ENCODE measurements at places on chromosomes 2 and 18.

GRCh38 chr2:133641497-133641896 is 73.2 kb upstream of the NCKAP5 start:
- no peak for DNase-seq

DNA sequence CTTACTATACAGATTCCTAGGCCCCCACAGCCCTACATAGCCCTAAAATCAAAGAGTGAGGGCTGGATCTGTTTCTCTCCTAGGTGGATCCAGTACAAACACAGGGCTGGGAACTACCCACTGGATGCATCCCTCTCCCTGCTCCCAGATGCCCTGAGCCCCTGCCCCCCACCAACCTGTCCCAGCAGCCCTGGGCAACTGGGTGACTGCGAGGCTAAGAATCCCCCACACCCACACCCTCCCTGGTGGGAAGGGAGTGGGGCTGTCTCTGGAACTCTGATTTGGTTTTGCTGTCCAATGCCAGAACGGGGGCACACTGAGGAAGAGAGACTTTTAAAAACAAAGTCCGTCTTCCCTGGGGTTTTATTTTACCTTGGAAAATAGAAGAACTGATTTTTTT is 113.1 kb downstream of the SMAD7 start:
- no peak for DNase-seq

DNA sequence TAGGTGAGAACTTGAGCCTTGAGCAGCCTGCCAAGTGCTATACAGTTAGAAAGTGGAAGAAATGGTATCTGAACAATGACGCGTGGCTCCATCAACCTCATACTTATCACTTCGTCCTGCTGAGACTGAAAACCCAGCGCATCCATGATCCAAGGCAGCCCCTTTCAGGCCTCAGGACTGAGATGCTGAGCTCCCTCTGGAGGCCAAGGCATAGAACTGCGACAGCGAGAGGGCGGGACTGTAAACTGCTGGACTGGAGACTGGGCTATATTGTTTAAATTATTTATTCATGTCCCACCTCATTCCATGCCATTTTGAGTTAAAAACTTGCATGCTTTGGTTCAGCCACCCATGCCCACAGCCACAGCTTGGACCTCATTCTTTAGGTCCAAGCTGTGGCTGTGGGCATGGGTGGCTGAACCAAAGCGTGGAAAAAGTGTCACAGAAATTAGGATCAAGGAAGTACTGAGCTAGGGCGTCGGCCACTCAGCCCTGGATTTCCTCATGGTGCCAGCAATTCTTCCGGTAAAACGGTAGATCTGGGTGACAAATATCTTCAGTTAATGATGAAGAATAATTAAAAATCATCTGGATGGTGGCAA is 195.5 kb downstream of the L3MBTL4 start:
- DNase-seq: no peak

- DNase-seq: no peak
These were observed 100.0 kb downstream of the WDSUB1 start for GRCh38 chr2:159186462-159186861.

- DNase-seq: no peak
These were observed 292.5 kb upstream of the HDAC4 start for GRCh38 chr2:239693330-239693729.

GRCh38 chr2:190354003-190354690 is 10.8 kb downstream of the INPP1 start:
- no peak for DNase-seq

DNA sequence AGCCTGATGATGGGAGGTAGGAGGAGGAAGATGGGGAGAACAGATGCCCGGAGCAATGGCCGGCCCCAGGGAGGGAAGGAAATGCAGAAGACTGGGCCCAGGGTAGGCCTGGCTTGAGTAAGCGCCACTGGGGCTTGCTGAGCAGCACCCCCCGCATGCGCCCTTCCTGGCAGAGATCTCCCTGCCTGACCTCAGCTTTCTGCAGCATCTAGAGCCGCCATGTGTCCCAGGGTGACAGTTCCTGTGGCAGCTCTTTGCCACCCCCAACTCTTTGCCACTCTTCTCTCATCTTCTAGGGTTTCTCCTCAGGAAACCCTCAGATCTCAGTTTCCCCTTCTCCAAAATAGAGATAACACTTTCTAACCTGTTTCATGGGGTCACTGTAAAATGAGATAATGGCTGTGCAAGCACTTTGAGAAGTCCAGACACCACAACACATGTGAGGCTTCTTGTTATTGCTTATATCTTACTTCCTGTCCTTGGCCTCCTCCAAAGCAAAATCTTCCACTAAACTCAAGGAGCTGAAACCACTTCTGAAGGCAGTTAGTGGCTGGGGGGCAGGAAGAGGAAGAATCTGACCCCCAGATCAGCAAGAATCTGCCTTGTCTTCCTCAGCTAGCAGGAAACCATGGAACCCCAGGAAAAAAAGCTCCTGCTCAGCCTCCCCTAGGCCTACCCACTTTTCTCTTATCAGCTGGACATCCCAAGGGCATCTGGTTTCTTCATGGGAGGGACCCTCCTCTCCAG is 64.9 kb downstream of the EPAS1 start:
- DNase-seq: no peak

- no peak for DNase-seq
These were observed 21.9 kb upstream of the PPP1CB start for GRCh38 chr2:28729698-28730097.

DNA sequence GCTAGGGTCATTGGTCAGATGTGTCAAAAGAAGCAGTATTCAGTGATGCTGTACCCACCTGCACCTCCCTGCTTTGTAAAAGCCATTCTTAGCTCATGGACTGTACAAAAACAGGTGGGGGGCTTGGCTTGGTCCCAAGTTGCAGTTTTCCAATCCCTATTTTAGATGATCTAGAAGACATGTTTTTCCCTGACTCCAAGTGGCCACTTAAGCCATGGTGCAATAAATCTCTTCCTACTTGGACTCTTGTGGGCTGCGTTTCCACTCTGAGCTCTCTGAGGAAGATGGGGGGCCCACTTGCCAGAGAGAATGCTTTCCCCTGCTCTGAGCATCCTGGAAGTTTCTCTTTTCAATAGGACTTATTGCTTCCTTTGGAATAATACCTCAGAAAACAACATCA is 57.0 kb upstream of the SPP2 start:
- DNase-seq: no peak

GRCh38 chr2:88659538-88659915 is 31.9 kb upstream of the RPIA start:
- DNase-seq: no peak

DNA sequence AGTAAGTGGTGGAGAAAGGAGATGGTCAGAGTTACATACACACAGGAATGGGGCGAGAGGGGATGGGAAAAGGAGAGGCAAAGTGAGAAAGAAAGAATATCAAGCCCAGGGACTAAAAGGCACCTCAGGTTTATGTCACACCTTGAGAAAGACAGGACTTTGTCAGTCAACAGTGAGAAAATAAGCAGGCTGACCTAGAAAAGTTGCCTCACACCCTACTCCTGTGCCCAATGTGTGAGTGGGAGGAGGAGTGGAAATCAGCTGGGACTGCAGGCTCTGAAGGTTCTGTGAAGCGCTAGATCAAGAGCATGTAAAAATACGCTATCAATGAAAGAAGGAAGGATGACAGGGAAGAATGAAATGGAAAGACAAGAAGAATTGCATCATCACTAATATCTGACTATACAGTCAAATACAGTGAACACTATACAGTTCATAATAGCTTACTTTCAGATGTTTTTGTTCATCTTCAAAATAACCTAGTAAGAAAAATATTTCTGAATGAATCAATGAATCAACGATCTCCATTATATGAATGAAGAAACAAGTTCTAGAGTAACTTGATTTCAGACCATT is 10.7 kb downstream of the VPS54 start:
- no peak for DNase-seq

DNA sequence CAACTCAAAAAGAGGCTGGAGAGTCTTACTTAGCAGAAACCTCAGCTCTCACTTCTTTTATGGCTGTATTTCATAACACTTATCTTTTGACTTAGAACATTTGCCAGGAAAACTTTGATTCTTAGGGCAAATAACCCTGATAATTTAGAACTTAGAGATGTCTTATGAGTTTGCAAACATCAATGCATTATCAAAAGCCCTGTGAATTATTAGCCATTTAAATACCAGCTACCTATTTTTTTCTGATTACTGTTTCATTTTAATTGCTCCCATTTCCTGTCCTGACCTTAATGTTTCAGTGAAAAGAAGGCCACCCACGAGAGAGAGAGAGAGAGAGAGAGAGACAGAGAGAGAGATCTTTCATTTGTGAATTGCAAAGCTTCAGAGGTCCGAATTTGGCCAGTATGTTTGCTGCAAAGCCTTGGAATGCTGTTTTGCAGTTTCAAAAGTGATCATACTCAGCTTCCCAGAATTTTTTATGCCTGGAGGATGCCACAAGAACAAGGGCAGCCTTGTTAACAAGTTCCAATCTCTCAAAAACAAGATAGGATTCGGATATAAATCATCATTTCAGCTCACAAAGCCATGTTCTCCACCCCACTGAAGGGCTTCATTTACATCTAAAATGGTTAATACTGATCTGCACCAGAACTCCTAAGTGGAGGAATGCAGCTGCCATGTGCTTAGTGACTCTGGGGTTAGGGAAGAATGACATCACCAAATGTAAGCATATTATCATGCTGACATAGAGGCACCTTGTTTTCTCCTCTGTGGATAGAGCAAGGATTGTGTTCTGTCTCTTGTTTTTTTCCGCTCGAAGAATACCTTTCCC is 478.2 kb downstream of the ARHGAP15 start:
- DNase-seq: no peak

GRCh38 chr2:47207614-47208013 is 52.5 kb upstream of the STPG4 start:
- DNase-seq: no peak

- DNase-seq: no peak
These were observed 446.3 kb upstream of the MAP2 start for GRCh38 chr2:208977582-208977981.

- DNase-seq: no peak
These were observed 3.1 kb downstream of the ARHGAP15 start for GRCh38 chr2:143132355-143132754.

GRCh38 chr18:22641958-22642357 is 224.2 kb upstream of the CTAGE1 start:
- DNase-seq: no peak

DNA sequence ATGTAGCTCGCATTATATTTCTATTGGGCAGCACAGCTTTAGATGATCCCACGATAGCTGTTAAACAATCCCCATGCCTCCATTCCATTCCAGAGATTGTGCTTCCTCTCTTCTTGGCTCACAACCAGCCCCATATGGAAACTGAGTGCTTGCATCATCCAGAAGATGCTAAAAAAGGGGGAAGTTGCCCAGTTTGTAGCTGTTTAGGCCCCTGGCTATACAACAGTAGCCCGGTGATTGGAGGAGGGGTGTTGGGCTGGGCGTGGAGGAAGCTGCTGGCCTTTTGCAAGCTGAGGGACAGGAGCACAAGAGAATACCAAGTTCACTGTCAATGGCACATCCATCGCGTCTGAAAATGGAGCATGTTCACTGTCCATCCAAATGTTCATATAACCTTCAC is 360.2 kb downstream of the ALK start:
- no peak for DNase-seq

DNA sequence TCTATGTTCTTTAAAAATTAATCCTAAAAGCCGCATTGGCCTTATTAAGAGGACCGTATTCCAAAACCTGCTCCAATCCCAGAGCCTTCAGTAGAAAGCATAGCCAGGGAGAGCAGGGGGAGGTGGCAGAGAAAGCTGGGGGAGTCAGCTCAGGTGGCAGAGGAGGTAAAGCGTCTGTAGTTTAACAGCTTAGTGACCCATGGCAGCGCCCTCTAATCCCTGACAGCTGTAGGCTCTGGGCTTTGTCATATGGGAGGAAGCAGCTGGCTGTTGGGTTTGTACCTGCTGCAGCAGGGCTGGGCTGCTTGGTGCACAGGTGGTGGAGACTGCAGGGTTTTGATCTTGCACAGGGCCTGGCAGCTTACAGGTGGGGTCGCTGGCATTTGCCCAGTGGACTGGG is 50.6 kb downstream of the THNSL2 start:
- no peak for DNase-seq

DNA sequence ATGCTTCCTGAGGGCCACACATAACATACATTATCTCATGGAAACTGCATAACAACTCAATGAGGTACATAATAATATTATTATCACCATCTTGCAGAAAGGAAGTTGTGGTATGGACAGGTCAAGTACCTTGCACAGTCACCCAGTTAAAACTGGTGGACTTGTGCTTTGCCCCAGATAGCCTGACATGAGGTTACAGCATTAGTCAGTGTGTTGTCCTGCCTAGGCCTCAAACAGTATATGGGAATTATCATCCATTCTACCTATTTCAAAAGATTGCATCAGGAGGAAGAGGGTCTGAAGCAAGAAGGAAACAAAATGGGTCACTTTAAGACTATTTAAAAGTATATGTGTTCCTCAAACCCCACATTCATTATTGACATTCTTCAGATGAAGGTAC is 5.4 kb upstream of the ANTXR1 start:
- DNase-seq: no peak

DNA sequence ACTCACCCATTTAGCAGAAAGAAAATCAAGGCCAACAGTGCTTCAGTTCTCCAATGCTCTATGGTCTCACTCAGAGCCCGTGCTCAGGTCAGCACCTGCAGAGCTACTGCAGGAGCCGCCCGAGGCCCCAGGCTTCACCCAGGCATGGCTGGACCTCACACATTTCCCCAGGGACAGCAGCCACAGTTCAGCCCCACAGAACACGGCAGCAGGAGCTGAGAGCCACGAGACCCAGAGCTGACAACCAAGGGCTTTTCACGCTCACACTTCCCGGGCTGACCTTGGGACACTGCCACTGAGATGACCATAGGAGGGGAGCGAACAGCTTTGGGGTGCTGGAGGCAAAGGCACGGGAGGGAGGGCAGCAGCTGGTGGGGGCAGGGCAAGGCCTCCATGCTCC is 4.2 kb downstream of the TMEM18 start:
- DNase-seq: no peak

DNA sequence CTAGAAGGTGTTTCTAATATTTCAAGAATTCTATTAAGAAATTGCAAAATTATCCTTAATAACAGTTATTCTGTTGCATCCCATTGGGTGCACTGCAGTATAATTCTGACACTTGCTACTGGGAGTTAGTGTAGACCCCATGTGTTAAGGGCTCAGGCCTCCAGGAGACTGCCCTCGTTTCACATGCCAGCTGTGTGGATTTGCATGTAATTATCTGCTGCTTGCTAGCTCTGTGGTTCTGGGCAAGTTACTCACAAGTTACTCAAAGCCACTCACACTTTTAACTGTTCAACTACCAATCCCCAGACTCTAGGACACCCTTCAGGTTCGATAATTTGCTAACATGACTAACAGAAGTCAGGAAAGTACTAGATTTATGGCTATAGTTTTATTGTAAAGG is 38.6 kb downstream of the ST6GAL2 start:
- no peak for DNase-seq

- no peak for DNase-seq
These were observed 33.4 kb downstream of the EMX1 start for GRCh38 chr2:72950558-72951255.
